NCI-H748 treated with DMSO at 0.1 percent for 48 hours (cell line): ENCODE measurements at places on chromosomes 2 and 18.

- no peak for DNase-seq
Observed at GRCh38 chr18:54828986-54829385, 709 bp downstream of the RAB27B start.

- no peak for DNase-seq
Observed at GRCh38 chr2:17637131-17637906, 96.8 kb downstream of the VSNL1 start.

GRCh38 chr18:57755473-57756067 lies 47.5 kb downstream of the ATP8B1 start:
- DNase-seq, result no peak

GRCh38 chr2:74756356-74756890 lies 77.5 kb upstream of the HK2 start:
- no peak for DNase-seq

GRCh38 chr2:186551323-186552050 lies 38.4 kb upstream of the ITGAV start:
- no peak for DNase-seq

DNA sequence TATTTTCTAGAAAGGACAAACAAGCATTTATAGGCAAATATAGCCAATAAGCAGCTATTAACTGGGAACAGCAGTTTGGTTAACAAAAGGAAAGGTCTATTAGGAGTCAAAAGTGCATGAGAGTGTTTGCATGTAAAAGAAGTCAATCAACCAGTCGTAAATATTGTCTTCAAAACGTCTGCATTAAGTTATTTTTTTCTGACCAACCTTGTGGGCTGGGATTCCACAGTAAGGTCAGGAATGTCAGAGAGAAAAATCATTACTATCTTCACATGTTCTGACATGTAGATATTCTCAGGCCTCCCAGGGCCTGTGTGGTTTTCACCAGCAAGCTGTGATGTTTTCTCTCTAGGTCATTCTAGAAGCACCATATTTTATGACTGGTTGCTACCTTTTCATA lies 922.5 kb downstream of the SUCLG1 start:
- DNase-seq, result no peak

DNA sequence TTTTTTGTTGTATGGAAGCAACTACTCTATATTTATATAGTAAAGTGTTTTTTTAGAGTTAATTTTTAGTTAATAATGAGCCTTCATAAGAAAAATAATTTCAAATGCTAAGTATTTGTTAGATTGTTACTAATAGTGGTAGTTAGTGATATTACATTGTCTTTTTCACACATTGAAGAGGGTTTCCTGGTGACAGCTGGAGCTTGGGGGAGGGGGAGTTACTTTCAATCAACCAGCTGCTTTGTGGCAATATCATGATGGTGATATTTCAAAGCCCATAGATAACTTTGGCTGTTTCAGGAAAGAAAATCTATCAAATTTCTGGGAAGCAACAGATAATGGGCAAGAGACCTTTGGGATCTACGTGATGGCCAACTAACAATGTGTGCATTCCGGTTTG lies 4.1 kb downstream of the RHBDD1 start:
- DNase-seq, result no peak

- DNase-seq, result no peak
Observed at GRCh38 chr2:16049406-16049805, 109.1 kb downstream of the MYCN start.

DNA sequence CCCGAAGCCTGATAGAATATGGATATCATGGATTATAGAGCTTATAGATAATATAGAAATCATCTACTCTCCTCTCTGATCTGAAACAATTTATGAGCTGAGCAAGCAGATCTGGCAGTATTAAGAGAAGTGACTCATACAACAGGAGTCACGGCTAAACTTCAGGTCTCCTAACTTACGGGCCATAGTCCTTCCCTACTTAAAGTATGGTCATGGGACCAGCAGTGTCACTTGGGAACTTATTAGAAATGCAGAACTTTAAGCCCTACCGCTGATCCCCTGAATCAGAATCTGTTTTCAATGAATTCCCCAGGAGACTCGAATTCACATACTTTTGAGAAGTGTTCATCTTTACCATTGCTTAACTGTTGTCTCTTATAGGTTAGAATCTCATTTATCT lies 195.7 kb upstream of the FANCL start:
- no peak for DNase-seq

DNA sequence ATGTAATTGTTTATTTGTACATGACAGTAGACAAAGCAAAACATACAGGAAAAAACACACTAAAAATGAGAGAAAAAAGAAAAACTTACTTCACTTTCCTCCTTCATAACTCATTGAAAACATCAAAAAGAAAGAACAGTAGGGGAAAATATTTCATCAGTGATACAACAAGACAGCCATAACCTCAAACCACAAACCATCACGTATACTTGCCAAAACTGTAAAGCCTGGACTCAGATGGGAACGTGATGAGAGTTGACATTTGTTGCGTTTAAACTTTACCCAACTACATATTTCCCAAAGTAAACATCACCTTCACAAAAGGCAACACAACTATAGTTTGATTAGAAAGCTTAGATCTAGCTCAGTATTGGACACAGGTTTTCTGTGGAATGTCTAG lies 278.2 kb upstream of the COL3A1 start:
- no peak for DNase-seq
